ENCODE measurements at places on chromosomes 2 and 18.
A peak's percentile ranks its signal among the peaks of the same experiment; 100 is the strongest.

GRCh38 chr2:174205562-174205961, 42.8 kb downstream of the OLA1 start:
- DNase-seq = no peak

- peak; percentile 33 for DNase-seq
These were observed 86.7 kb upstream of the MSTN start for GRCh38 chr2:190149200-190149599.

- DNase-seq = no peak
These were observed 180.6 kb upstream of the RBMS1 start for GRCh38 chr2:160674146-160674750.

- DNase-seq = no peak
These were observed 36.1 kb upstream of the SPTBN1 start for GRCh38 chr2:54419855-54420523.

DNA sequence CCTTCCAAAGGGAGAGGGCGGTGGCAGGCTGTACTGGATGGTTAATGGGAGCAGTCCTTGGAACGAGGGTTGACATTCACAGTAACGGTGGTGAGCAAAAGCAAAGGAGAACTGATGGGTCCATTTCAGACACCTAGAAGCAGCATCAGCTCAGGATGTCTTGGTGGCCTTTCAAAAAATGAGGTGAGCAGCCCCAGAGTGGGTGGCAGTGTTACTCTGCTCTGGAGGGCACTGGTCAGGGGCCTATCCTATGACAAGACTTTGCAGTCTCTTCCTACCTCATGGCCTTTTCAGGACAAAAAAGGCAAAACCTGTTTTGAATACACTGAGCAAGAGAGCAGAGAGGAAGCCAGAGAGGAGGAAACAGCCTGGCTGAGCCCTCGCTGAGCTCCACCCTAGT, 23.5 kb downstream of the CAPN14 start:
- no peak for DNase-seq

DNA sequence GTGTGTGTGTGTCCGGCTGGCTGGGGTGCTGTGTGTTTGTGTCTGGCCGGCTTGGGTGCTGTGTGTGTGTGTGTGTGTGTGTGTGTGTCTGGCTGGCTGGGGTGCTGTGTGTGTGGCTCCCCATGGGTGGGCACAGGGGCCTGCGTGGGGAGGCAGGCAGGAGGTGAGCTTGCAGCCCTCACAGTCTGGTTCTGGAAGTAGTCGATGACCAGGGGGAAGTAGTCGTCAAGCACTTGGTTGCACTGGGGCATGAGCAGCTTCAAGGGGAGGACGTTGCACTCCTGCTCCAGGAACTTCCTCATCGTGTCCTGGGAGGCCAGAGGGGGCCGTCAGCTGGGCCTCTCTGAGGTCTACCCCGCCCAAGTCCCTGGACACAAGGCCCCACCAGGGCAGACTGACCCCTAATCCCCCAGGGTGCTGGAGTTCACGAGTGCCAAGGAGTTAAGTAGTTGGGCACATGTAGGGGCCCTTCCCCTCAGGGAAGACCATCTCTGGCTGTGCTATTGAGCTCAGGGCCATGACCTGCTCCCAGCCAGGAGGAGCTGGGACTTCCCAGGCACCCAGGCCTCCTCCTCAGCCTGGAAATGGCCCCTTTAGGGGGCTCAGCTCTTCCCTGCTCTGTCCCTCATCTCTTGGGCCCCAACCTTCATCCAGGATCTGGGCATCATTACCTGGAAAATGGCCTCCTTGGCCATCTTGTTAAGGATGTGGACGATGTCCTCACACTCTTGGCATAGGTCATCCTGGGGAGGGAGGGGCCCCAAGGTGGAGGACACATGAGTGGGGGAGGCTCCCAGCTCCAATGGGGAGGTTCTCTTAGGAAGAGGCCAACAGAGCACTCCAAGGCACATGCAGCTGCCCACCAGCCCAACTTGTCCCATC, 1.3 kb downstream of the SFTPB start:
- no peak for DNase-seq

DNA sequence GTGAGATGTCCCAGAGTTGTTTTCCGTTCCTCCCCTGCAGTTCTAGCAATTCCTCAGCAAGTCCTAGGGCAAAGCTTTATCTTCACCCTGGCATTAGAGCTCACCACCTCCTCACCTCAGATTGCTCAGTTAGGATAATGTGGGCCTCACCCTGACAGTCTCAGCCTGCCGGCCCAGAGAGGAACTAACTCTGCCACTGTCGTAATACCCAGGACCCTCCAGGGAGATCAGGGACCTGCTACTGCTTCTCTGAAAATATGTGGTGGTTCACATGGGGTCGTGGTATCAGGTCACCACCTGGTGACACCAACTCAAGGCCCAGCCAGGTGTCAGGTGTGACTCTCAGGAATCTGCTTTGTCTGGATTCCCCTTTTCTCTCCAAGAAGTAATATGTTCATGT, 120.7 kb downstream of the FEZ2 start:
- no peak for DNase-seq

DNA sequence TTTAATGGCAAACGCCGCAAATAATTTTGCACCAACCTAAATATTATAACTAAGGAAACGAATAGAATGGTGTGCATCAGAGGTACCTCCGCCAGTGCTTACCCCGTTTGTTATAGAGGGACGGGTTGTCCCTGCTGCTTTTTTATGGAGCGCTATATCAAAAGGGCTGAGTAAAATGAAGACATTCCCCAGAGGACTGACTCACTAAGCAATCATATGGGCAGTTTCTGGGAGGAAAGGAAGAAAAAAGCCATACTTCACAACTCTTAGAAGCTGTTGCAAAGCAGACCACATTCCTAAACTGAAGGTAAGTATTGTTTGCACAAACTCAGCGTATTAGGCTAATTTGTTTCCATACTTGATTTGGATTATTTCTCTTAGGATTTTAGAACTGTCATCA, 12.9 kb downstream of the ID2 start:
- DNase-seq = no peak

GRCh38 chr18:65817178-65817577, 66.4 kb downstream of the CDH7 start:
- no peak for DNase-seq

DNA sequence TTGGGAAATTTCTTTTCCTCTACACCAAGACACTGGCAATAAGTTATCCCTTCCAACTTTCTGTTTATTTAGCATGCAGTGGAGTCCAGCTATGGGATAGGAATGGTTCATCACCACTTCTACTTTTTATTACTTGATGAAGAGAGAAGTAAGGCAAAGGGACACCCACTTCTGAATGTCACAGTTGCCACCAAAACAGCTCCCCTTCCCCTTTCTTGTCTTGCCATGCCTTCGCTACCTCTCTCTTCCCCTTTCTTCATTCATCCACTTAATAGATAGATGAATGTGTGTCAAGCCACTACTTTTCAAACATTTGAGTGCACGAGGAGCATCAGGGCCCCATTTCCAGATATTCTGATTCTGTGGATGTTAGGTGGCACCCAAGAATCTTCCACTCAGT, 59.6 kb downstream of the KCTD18 start:
- no peak for DNase-seq

DNA sequence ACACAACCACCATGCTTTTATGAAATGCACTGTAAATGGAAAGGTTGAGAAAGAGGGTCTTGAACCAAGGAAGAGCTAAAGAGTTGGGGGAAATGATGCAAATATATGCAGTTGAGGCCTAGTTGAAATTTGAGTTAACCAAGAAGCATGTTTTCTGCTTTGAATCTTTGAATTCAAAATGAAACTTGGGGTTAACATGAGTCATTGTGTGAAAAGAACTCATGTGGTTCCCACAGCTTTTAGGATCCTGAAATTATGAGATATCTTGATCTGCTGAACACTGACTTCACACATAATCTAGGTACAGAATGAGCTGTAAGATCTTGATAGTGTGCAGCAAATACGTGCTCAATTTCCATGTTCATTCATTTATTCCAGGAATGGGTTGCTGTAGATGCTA, 422.9 kb upstream of the TRIB2 start:
- DNase-seq = no peak

- DNase-seq = no peak
These were observed 4.2 kb downstream of the OTX1 start for GRCh38 chr2:63054841-63055225.

- no peak for DNase-seq
These were observed 222.3 kb downstream of the SH3RF3 start for GRCh38 chr2:109351164-109351756.

DNA sequence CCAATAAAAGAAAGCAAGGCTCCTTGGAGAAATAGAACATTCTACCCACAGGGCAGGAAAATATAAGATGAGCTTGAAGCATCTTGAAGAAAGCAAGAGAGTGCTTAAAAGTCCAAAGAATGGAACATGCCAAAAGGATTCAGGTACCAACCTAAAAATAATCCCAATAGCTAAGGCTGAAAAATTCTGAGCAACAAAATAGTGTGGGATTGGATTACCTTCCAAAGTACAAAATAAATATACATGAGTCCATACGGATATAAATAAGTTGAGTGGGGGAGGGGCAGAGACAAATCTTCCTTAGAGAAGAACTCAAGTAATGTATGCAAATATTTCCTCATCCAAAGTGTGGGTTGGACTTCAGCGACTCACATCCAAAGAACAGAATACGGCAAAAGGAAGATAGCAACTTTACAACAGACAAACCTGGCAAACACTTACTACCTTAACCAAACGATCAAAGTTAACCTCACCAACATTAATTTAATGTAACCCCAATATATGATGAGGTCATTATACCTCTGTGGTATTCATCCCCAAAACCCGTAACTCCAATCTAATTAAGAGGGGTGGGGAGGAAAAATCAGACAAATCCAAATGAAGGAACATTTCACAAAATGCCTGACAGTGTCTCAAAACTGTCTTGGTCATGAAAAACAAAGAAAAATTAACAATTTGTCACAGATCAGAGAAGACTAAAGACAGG, 26.9 kb downstream of the MEMO1 start:
- no peak for DNase-seq

GRCh38 chr2:206105038-206105437, 19.1 kb upstream of the INO80D start:
- DNase-seq = no peak

GRCh38 chr18:293536-293935, 25.7 kb upstream of the THOC1 start:
- no peak for DNase-seq

GRCh38 chr2:20939931-20940795, 103.7 kb downstream of the APOB start:
- DNase-seq = no peak
